ENCODE measurements at places on chromosomes 3 and 15.

- DNase-seq: no peak
Measured at GRCh38 chr3:79761441-79761840, 6.4 kb downstream of the ROBO1 start.

DNA sequence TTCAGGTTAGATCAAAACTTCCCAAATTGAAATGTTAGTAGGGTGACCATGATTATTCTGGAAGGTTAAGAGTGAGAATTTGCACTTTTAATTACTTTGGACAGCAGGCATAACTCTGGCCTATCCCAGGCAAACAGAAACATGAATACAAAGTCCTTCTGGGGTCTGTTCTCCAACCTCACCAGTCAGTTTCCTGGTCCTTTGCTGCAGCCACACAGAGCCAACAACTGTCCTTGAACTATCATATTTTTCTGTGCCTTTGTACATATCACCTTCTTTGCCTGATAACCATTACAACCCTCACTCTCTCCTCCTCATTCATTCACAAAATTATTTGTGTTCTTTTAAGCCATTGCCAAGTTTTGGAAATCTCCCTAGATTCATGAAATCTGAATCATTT is 126.0 kb upstream of the GBE1 start:
- DNase-seq: no peak

GRCh38 chr3:8553405-8553804 is 51.8 kb downstream of the LMCD1 start:
- DNase-seq: no peak

GRCh38 chr3:32780735-32781210 is 37.0 kb upstream of the TRIM71 start:
- DNase-seq: no peak

DNA sequence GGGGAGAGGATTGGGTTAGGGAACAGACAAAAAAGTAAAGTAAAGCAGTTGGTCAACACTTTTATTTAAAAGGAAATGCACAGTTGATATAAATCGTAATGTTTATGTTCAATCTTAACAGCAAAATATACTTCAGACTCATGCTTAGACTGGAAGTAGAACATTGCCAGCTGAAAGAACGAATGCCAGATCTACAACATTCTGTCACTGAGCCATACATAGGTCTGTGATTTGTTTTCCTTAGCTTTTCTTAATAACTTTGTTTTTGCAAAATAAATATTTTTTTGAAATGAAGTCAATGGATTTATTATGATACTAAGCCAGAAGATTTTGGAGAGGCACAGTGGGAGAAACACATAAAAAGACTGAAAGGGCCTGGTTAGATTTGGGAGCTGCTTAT is 62.0 kb downstream of the LEKR1 start:
- no peak for DNase-seq

DNA sequence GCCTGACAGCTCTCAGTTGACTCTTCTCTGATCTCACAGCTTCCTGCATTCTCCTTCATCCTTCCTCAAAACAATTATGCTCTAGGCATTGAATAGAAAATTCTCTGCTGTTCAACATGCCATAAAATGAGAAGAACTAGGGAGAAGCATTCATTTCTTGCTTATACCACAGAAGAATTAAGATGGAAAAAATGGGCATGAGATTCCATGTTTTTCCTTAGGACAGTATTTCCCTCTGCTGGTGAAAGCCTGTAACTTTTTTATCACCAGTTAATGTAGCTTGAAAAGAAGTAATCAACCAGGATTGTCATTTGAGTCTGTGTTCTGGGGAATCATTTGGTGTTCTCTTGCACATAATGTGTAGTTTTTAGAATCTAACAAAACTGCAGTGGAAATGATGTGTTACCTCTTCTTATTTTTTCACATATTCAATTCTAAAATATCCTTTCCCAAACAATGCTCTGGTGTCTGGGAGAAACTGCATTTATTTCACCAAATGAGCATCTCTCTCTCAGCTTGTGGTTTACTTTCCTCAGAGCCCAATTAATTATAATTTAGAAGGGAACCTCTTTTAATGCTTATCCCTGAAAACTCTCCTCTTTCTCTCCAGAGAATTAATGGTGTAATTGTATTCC is 92.8 kb upstream of the DCBLD2 start:
- DNase-seq: no peak

GRCh38 chr3:194128202-194128918 is 7.6 kb upstream of the HES1 start:
- no peak for DNase-seq

- no peak for DNase-seq
Measured at GRCh38 chr15:41501931-41502794, 8.5 kb downstream of the ITPKA start.

DNA sequence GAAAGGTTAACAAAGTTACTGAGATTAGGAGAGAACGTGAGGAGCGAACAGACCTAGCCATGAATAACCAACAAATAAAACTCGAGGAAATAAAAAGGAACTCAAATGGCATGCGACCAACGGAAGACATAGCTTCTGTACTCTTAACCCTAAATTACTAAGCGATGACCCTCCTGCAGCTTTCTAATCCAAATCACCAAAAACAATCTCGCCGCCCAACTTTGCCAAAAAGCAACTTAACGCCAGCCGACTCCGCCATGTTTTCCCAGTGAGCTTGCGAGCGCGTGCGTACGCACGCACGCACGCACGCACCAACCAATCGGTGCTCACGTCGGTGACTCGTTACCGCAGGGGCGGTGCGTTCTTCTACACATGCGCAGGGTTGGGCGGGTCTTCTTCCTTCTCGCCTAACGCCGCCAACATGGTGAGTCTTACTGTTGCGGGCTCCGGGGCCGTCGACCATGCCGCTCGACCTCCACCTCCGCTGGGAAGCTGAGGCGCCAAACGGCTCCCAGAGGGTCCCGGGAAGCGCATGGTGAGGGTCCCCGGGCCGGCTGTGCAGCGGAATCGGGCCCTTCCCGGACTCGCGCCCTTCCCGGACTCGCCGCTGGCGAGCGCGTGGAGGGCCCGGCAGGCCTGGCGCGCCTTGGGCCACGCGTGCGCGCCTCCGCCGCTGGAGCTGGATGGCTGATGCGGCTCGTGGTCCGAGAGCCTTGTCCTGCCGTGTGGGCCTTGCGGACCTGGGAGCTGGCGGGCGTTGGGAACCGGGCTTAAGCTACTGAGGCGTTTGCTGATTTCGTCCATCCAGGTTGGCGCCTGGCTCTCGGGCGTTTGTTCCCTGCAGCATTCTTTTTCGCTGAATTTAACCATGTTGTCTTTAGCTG is at the start of gene RPL14:
Gene RPL14 (plus strand): TSS at position 400 of the 884 bp plus-strand sequence. CDS start 133 bp downstream, at position 533.
- peak; percentile 93 for DNase-seq

GRCh38 chr3:178676942-178677790 is 140.9 kb downstream of the KCNMB2 start:
- no peak for DNase-seq

GRCh38 chr15:71677766-71678165 is 132.6 kb upstream of the NR2E3 start:
- DNase-seq: no peak
